ENCODE measurements at places on chromosomes 16 and 17.

- DNase-seq, result no peak
These were observed 14.9 kb downstream of the SARM1 start for GRCh38 chr17:28386391-28386790.

GRCh38 chr16:69239851-69240250 is 52.9 kb downstream of the SNTB2 start:
- DNase-seq, result no peak

GRCh38 chr17:77036136-77036840 is 104.5 kb upstream of the SEC14L1 start:
- no peak for DNase-seq

DNA sequence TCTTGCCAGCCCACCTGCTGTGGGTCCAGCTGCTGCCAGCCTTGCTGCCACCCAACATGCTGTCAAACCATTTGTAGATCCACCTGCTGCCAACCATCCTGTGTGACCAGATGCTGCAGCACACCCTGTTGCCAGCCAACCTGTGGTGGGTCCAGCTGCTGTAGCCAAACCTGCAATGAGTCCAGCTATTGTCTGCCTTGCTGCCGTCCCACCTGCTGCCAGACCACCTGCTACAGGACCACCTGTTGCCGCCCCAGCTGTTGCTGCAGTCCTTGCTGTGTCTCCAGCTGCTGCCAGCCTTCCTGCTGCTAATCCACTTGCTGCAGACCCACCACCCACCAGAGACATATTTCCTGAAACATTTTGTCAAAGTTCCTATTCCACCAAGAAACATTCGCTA is 641 bp downstream of the KRTAP9-1 start:
- no peak for DNase-seq

DNA sequence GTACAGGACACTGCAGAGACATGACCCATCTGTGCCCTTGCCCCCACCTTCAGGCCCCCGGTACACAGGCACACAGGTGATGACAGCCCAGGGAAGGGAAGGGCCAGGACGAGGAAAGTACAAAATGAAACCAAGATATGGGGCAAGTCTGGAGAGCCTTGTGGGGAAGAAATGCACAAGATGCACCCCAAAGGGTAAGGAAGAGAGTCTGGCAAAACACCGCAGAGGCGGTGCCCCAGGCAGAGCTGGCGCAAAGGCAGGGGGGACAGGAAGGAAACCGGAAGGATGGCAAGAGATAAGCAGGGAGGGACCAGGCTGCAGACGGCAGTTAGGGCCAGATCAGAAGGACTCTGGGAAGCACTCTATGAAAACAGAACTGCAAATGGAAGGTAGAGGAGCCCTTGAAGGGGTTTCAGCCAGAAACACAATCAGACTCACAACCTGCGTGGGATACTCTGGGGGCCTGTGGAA is 81.4 kb downstream of the SLC39A11 start:
- no peak for DNase-seq

GRCh38 chr17:17001874-17002520 is 30.1 kb upstream of the TNFRSF13B start:
- peak; percentile 78 for DNase-seq

DNA sequence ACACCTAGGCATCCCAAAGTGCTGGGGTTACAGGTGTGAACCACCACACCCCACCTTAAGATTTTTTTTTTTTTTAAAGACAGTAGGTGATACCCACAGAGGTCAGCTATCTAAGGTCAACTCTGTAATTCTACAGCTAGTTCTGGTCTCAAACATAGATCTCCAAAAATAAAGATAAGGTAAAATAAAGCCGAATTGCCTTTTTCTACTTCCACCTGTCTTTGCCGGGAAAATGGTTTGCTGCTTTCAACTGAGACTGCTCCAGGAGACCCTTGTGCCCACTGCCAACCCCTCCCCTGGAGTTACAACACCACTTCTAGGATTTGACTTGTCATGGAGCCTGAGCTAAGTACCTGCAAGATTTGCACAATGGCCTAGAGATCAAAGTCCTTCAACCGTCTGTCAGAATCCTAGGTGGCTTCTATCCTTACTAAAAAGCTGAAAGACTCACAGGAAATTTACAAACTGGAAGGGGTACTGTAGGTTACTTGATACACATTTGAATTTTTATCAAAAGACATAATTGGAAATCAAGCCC is 4.7 kb upstream of the CNOT1 start:
- DNase-seq, result no peak

DNA sequence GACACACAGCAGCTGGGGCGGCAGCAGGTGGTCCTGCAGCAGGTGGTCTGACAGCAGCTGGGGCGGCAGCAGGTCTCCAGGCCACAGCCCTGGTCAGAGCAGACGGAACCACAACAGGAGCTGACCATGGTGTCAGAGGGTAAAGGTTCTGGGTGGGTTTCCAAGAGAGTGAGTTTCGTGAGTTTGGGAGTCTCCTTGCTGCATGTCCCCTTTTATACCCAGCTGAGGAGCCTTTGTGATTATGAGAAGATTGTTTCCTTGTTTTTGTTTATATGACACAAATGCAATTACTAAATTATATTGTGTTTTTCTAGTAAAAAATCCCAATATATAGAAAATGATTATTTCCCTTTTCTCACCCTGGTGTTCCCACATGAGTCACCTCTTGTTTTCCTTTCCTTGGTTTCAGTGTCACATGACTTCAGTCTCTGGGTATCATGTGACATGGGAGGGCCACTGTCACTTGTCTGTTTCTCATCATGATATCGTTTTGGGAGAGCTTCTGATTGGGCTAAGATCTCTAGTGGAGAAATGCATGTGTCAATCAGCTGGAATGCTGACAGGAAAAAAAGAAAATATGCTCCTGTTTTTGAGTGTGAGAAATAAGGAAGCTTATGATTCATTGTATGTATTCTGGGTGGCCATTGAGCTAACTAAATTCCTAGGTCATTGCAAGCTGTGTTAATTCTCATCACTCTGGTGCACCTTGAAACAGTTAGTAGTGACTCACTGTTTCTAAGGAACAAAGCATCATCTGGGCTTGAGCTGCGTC is at the start of gene KRTAP4-6:
Gene KRTAP4-6, minus strand, starts transcription at position 185 of the 772 bp plus-strand sequence. Its CDS starts 57 bp downstream, at position 128.
- DNase-seq, result no peak

DNA sequence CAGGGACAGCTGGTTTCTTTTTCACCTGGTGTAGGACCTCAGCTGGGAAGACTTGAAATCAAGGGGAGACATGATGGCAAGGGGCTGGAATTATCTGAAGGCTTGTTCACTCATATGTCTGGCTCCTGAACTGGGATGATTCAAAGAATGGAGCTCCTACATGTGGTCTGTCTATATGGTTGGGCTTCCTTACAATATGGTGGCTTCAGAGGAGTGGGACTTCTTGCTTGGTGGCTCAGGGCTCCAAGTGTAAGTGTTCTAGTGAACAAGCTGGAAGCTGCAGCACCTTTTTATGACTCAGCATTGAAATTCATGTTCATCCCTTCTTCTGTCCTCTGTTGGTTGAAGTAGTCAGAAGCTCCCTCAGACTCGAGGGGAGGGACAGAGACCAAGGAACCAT is 127.9 kb downstream of the MSI2 start:
- no peak for DNase-seq

DNA sequence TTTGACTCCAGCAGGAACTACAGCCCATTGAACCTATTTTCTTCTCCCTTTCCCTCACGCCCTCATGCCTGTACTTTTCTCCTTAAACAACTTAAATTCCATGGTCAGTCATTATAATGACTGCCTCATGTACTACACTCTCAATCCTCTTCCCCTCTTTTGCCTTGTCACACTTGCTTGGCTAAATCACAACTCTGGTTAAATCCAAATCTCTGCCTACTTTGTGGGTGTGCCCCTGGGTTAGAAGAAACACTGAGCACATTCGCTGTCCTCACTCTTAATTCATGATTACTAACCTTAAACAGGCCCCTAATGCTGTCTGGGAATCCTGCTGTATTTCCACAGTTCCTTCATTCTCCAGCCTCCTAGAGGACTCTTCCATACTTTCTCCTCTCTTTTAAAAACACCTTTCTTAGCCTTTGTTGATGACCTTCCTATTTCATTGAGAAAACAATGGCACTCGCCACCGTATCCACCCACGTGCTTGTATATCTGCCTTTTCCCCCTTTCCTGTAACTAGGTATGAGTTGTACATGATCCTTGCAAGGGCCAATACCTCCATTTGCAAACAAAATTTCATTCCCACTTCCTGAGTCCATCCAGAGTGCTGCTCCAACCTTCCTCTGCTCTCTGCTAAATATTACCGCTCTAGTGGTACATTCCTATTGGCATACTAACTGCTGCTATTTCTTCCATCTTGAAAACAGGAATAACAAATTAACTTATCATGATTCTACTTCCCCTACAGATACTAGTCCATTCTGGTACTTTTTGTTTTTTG is 28.9 kb downstream of the ZNRF1 start:
- DNase-seq, result no peak

- DNase-seq, result no peak
These were observed 159.0 kb downstream of the RAB11FIP4 start for GRCh38 chr17:31550389-31551056.

GRCh38 chr17:49434821-49435670 is 20.4 kb upstream of the PHB1 start:
- DNase-seq, result peak; percentile 9

GRCh38 chr16:81956213-81956948 is 54.9 kb downstream of the SDR42E1 start:
- DNase-seq, result no peak

GRCh38 chr17:10295728-10296343 is 77.0 kb downstream of the MYH13 start:
- no peak for DNase-seq

DNA sequence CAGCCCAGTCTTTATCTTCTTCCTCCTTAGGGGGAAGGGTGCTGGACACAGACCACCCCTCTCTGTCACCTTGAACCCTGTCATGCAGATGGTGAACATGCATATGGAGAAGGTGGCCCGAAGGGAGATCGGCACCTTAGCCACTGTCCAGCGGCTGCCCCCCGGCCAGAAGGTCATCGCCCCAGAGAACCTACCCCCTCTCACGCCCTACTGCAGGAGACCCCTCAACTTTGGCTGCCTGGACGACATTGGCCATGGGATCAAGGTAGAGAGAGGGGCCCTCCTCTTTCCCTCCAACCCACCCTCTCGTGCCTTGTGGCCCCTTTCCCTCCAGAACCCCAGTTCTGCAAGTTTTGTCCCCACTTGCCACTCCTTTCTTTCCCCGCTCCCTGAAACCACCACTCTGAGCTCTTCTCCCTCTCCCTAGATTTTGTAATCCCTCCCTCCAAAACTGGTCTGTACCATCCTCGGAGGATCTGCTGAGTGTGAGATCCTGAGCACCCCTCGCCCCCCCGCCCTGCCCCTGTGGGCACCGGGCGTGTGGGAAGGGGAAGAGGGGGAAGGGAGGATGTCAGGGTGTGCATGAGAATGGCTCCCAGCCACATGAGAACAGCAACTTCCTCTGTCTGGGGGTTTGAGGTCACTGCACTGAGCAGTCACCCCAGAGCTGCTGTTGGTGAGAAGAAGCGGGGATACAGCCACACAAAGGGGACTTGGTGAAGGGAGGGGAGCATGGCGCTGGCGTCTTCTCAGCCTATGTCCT is 7.3 kb downstream of the ABI3 start:
- DNase-seq, result no peak

GRCh38 chr17:11369575-11369974 is 128.6 kb downstream of the SHISA6 start:
- DNase-seq, result no peak

DNA sequence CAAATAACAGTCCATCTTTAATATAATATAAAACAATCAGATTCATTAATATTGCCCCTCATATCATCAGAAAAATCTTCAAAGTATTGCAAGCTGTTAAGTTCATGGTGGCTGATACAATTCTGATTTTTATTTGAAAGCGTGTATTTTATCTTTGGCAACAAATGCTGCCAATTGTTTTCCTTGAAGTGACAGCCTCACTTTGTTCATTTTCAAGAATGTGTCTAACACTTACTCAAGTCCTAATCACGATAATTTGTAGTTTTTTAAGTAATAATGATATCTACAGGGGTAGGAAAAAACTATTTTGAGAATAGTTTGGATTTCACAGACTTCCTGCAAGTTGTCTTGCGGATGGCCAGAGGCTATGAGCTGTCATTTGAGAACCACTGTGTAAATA is 75.8 kb downstream of the HS3ST3B1 start:
- no peak for DNase-seq

- DNase-seq, result no peak
These were observed 87.5 kb downstream of the SEC14L1 start for GRCh38 chr17:77228241-77228752.

DNA sequence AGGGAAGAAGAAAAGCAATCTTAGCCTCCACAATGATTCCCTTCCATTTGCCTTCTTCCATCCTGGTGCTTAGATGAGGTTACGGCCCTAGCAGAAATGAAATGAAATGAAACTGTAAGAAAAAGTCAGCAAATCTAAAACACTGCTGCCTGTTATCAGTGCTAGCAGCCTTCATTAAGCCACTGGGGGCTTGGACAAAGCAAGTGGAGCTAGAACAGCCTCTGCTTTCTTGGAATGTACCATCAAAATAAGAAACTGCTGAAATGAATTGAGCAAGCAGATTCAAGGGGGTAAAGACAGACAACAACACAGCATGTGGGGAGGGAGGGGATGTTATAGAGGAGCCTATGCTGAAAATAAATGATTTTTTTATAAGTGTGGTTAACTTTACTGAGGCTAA is 5.1 kb downstream of the ANKFN1 start:
- no peak for DNase-seq

DNA sequence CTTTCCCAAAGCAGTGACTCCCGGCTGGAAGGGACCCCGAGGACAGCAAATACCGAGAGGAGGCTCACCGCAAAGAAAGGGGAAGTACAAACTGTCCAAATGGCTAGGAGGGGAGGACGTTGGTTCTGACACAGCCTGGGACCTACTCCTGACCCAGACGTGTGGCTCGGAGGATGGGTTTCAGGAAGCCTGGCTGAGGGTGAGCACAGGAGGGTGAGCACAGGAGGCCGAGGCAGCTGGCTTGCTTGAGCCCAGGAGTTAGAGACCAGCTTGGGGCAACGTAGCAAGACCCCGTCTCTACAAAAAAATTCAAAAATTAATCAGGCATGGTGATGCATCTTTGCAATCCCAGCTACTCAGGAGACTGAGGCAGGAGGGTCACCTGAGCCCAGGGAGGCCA is 83.2 kb downstream of the C16orf78 start:
- DNase-seq, result no peak

DNA sequence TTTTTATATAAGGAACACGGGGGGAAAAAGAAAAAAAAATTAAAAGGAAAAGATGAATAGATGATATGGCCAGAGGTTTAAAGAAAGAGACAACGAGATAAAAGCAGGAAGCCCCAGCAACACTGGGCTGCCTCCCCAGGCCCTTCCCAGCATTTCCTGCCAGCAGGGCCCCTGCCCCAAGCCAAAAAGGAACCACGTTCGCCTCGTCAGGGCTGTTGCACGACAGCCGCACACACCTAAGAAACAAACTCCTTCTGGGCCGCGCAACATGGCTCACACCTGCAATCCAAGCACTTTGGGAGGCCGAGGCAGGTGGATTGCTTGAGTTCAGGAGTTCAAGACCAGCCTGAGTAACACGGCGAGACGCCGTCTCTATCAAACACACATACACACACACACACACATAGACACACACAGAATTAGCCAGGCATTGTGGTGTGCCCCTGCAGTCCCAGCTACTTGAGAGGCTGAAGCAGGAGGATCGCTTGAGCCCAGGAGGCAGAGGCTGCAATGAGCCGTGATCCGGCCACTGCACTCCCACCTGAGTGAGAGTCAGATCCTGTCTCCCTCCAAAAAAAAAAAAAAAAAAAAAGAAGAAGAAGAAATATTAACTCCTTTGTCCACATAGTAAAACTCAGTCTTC is 83.0 kb downstream of the ANKRD11 start:
- no peak for DNase-seq

GRCh38 chr16:62966626-62967025 is 930.4 kb upstream of the CDH8 start:
- no peak for DNase-seq

- no peak for DNase-seq
These were observed 9.1 kb downstream of the MYH11 start for GRCh38 chr16:15847611-15848175.
